ENCODE measurements at places on chromosomes 12 and 14. TPM values are rescaled to one million over a fixed set of nuclear protein-coding genes. Genes with fewer than 3 reads are reported as not detected.

DNA sequence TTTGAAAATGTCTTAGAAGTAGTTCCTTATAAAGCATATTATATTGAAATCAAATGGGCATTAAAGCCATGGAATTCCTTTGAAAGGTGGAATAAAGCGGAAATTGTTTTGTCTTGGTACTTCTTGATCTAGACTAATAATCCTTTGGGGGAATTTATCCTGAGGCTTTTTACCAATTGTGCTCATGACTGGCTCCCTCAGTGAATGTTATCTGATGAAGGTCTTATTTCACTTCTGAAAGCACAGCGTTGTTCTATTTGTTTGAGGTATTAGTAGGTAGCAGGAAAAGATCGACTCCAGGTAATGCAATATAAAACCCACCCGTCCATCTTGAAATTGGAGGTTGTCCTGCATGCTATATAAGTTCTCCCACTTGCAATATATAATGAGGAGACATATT lies 64.8 kb downstream of the PPFIBP1 start:
- DNase-seq, result no peak

- DNase-seq, result peak; percentile 90
These were observed 11.1 kb downstream of the RASSF3 start for GRCh38 chr12:64621257-64621942.

- DNase-seq, result no peak
These were observed 38.8 kb downstream of the FAM222A start for GRCh38 chr12:109752117-109753053.

DNA sequence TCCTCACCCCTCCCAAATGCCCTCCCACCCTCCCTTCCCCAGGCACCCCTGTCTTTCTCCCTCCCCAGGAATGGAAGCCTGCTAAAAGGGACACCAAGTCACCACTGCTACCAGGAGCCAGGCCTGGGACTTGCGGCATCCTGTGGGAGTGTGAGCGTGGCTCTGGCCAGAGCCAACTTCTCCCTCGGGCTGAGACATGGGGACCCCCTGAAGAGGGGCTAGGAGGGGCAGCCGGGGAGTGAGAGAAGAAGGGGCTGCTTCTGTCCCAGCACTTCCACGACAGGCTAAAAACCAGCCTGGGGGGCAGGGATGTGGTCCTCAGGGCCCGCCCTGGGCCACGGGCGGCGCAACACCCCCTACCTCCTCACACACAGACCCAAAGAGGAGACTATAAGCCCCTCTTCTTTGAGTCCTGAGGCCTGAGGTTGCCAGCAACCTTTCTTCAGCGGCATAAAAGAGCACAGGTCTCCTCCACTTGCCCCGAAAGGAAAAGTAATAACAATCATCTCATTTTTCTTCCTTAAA lies 278.9 kb downstream of the DPF3 start:
- DNase-seq, result no peak

The TESPA1 gene
- 19.0 TPM for total RNA-seq
